T-helper 2 cell (primary cell): ENCODE measurements at places on chromosomes 13 and 19.

- no peak for DNase-seq
These were observed 93.6 kb downstream of the RFC3 start for GRCh38 chr13:33911521-33911920.

DNA sequence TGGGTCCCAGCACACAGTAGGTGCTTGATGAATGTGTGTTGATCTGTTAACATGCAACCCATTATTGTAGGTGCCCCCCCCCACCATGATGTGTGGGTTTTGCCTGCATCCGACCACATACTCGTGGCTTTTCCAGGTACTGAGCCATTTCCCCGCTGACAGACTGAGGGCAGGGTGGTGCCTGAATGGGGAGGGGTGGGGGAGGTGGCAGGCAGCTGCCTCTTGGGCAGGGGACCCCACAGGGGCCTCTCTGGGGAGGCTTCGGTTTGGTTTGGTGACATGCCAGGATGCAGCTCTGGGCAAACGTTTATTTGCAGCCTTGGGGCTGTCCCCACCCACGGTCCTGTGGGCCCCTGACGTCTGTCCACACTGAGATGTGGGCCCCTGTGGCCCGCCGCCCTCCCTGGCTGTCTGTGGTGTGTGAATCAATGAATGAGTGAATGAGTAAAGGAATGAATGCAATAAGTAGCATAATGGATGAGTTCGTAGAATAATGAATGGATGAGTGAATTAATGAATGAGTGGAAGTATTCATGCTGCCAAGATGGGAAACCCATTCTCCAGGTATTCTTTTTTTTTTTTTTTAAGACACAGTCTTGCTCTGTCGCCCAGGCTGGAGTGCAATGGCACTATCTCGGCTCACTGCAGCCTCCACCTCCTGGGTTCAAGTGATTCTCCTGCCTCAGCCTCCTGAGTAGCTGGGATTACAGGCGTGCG is 9.0 kb upstream of the JUND start:
- peak; percentile 85 for DNase-seq

- DNase-seq, result no peak
These were observed 1.8 kb upstream of the CEACAM16 start for GRCh38 chr19:44696939-44697669.

DNA sequence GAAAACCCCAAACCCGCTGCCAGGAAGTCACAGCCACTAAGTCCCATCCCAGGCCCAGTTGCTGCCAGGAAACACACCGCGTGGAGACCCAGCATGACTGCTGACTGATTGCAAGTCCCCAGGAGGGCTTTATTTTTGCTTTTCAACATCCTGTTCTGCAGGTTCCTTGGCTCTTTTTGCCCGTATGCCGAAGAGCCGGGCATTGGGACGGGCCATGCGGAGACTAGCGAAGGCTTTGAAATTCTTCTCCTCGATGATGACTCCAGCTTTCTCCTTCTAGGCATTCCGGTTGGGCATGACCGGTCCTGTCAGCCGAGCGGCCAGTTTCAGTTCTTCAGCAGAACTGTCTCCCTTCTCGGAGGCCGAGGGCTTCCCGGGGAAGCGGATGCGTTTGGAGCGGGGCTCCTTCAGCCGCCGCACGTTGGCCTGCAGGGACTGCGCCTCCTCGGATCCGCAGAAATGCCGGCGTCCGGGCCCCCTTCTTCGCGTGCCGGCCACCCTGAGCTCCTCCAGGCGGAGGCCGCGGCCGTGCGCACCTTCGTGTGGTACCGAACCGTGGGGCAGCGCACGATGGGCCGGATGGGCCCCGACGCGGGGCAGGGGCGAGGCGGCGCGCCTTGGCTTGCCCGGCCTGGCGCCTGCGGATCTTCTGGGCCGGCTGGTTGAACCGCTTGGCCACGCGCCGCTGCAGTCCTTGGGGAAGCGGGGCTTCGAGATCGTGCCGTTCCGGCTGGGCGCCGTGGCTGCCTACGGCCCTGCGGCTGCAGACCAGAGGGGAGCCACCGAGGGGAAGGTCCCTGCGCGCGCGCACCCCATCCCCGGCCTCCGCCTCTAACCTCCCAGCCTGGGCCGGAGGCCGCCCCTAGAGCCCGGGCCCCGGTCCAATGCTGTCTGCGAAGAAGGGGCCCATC is 15.2 kb downstream of the ZSCAN5C start:
- no peak for DNase-seq

- no peak for DNase-seq
These were observed 3.4 kb downstream of the PLIN5 start for GRCh38 chr19:4531562-4532165.

- DNase-seq, result peak; percentile 80
These were observed 28.3 kb downstream of the RCBTB2 start for GRCh38 chr13:48504606-48505005.

DNA sequence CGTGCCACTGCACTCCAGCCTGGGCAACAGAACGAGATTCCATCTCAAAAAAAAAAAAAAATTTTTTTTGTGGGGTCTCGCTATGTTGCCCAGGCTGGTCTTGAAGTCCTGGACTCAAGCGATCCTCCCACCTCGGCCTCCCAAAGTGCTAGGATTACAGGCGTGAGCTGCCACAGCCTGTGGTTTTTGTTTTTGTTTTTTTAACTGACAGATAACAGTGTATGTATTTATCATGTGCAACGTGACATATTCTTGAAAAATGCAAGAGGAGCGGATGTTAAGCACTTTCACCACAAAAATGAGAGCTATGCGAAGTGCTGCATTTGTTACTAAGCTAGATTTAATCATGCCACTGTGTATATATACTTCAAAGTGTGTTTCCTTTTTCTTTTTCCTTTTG is 49.0 kb downstream of the ARHGEF18 start:
- DNase-seq, result peak; percentile 50
